ENCODE measurements at places on chromosomes 16 and 17. TPM values are rescaled to one million over a fixed set of nuclear protein-coding genes. Genes with fewer than 3 reads are reported as not detected.

Gene TEX14
- 0.21 TPM for total RNA-seq

Gene CEMP1
- total RNA-seq = not detected

Gene KRTAP4-1
- total RNA-seq = not detected

Gene TBC1D26
- not detected for total RNA-seq

Gene ITGAD
- total RNA-seq = not detected

Gene TSNAXIP1
- total RNA-seq = 0.43 TPM

Gene ZNF205
- total RNA-seq = 16.6 TPM

Gene WNT9B
- not detected for total RNA-seq

Gene PRR35
- 0.20 TPM for total RNA-seq

Gene KRTAP16-1
- total RNA-seq = not detected

Gene MT1M
- total RNA-seq = not detected

Gene ENPP7
- total RNA-seq = not detected

Gene ABCA10
- total RNA-seq = 0.12 TPM

Gene KRT32
- total RNA-seq = not detected

Gene BRICD5
- 6.7 TPM for total RNA-seq

Data from A549 treated with ZK216348 at 1 μM for 4 hours (cell line).